Neural progenitor cell (in vitro differentiated cells): ENCODE measurements at places on chromosomes 7 and 10. TPM values are rescaled to one million over a fixed set of nuclear protein-coding genes. Genes with fewer than 3 reads are reported as not detected.

PLAU gene
- 7.6 and 10.7 TPM in 2 replicates for total RNA-seq

DNA sequence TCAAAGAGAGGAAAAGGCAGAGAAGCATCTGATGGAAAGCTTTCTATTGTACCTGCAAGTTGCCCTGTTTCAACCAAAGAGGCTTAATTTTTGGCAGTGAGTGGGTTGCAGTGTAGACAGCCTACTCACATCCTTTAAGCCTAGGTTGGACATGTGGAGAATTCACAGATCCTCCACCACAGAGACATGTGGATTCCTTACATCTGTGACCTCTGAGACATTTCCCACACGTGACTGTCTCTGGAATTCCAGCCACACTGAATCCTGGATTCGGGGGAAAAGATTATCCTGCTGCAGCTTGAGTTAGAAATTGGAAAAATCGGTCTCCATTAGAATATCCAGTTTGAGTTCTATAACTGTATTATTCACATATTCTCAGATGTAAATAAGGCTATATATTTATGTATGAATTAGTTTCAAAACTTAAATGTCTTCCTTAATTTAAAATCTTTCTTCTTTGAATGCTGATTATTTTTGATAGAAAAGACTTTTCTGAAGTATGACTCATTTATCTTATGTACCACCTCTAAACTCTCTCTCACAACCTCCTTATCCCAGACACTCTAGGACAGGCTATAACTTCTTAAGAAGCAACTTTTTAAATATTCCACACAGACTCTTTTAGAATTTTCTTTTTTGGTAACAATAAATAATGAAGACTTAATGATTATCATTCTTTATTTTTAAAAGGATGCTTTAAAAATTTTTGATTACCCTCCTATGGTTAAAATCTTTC, 123.3 kb downstream of the TWIST1 start:
- no peak for DNase-seq

GRCh38 chr7:112940314-112940732, 146.3 kb downstream of the GPR85 start:
- DNase-seq = no peak

DNA sequence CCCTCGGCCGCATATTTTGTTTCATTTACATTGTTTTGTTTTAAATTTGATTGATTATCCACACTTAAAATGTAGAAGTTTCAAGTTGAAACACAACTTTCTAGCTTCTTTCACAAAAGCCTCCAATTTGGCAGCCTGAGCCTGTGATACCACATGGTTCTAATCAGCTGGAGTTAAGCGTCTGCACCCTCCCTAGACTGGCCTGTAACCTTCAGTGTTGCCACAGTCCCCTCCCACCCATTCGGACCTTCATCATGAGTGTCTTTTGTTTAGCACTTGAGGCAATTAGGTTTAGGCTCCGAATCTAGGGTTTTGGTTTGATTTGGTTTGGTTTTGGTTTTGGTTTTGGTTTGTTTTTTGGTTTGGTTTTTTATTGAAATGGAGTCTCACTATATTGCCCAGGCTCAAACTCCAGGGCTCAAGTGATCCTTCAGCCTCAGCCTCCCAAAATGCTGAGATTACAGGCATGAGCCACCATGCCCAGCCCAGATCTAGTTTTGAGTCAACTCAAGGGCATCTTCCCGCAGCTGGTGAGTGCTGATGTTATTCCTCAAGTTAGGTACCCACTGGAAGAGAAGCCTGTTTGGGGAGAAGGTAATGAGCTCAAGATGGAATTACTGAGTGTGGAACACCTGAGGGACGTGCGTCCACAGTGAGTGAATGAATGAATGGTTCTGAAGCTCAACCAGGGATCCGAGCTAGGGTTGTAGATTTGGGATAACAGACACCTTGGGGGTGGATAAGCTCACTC, 201.4 kb downstream of the HECW1 start:
- DNase-seq = no peak

- no peak for DNase-seq
Measured at GRCh38 chr7:17506095-17506494, 207.6 kb downstream of the AHR start.

HDAC9 gene
- total RNA-seq = 16.0 and 28.6 TPM in 2 replicates

DNA sequence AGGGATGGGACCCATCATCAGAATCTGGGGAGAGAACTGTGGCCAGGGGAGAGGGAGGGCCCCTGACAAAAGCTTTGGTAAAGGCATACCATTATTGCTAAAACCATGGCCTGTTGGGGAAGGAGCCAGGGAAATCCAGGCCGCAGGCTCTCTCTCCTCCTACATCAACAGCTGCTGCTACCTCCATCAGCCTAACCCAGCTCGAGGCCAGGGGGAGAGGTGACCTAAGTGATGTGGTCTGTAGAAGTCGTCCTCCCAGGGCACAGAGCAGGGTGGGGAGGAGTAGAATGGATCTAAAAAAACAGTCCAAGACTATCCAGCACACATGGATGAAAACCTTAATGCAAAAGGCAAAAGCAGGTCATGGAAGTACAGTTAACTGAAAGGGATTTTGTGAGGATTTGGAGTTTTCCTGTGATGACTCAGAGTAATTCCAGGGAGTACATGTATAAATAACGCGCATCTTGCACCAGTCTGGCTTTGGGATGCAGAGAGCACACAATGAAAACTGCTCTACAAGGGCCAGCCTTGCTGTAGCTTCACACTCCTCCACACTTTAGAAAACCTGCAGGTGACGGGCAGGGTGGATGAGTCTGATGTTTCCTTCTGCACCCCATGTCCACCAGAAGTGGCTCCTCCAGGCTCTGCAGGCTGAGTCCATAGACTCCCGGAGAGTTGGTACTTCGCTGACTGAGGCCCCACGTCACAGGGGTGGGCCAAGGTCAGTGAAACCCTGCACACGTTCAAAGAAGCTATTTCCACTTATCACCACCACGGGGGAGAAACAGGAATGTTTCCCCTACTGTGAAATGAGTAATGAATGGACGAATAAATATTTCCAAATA, 38.5 kb upstream of the MSMB start:
- DNase-seq = no peak

SEMA3E gene
- total RNA-seq = 2.0 and 5.5 TPM in 2 replicates

DNA sequence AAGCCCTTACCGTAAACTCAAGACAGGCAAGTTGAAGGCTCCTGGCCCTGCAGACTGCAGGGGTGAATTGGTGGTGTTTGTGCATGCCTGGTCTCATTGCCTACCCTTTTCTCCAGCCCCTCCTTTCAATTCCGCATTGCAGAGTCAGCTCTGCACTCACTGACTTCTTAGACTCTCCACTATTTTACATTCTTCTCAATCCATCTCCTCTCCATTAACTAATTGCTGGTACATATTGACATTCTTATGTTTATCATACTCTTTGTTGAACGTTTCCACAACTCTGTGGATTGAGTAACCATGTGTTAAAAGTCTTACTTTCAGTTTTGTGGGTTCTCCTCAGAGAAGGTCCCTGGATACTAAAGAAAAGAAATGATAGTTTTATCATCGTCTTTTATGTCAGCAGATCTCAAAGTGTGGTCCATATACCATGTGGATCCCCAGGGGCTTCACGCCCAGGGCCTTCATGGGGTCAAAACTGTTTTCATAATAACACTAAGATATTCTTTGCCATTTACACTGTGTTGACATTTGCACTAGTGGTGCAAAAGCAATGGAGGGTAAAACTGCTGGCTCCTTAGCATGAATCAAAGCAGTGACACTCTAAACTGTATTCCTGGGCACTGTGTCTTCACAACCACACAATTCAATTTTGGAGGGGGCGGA, 135.4 kb upstream of the FZD1 start:
- peak; percentile 35 for DNase-seq

NEUROD6 gene
- not detected in 2 replicates for total RNA-seq

DNA sequence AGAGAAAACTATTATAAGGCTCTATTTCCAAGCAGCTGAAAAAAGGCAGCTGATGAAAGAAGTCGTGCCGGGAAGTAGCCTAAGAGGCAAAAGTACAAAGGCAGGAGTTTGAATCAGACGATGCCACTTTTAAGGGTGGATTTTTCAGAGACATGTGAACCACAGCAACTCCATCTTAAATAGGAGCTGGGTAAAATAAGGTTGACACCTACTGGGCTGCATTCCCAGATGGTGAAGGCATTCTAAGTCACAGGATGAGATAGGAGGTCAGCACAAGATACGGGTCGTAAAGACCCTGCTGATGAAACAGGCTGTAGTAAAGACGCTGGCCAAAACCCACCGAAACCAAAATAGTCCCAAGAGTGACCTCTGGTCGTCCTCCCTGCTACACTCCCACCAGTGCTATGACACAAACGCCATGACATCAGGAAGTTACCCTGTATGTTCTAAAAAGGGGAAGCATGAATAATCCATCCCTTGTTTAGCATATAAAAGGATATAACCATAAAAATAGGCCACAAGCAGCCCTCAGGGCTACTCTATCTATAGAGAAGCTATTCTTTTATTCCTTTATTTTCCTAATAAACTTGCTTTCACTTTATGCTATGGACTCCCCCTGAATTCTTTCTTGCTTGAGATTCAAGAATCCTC, 45.5 kb upstream of the PRSS1 start:
- DNase-seq = no peak

- peak; percentile 81 for DNase-seq
Measured at GRCh38 chr10:130179640-130180039, 43.4 kb downstream of the GLRX3 start.

- DNase-seq = no peak
Measured at GRCh38 chr10:58937423-58937822, 239.0 kb upstream of the PHYHIPL start.

DNA sequence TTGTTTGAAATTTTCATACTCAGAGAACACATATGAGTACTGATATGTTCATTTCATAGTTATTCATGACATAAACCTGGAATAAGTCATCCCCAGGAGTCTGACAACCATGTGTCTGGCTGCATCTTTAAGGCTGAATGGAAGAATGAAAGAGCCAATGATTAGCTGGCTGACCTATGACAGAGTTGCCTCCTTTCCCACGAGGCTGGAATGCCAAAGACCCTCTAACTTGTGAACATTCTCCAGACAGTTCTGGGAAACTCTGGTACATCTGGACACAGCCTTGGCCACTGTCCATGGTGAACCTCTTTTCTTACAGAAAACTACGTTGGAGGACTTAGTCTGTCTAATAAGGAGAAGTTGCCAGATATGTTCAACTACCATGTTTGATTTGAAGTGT, 380.8 kb upstream of the MKI67 start:
- no peak for DNase-seq

CHST12 gene
- total RNA-seq = 0.43 and 7.2 TPM in 2 replicates

DOCK4 gene
- 9.6 and 11.4 TPM in 2 replicates for total RNA-seq

GRCh38 chr10:60123172-60123571, 216.8 kb upstream of the CCDC6 start:
- no peak for DNase-seq

TMEM26 gene
- not detected in 2 replicates for total RNA-seq

DNA sequence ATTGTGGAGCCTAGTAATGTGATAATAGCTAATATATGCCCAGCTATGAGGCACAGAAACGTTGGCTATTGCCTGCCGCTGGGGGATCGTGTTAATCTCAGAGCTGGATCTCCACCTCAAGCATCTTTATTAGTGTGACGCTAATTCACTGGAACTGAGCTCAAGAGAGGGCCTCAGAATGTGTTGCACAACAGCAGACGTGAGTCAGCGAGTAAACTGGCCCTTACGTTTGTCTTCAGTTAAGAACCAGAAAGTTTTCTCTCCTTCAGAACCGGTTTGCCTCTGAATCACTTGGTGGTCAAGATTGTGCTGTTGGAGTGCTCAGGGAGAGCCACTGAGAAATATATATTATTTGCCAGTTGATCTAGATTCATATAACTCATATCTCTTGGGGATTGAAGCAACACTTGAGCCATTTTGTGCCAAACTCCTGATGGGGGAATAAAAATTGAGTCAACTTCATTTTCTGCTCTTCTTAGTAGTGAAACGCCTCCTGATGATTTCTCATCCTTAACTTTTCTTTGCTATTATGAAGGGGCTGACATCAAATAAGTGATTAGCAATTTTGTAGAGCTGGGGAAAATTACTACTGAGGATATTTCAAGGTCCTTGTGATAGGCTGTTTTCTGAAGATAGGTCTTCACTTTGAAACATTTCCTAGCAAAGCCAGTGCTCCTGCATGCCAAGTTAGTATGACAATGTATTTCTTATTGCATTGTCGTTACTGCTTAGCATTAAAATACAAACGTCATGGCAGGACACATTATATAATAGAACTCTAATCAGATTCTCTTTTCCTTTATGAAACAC, 22.3 kb downstream of the BZW2 start:
- no peak for DNase-seq

SFRP4 gene
- total RNA-seq = not detected in 2 replicates

WNT8B gene
- 5.8 and 9.0 TPM in 2 replicates for total RNA-seq

GRCh38 chr7:6651851-6652445, 14.8 kb downstream of the ZNF316 start:
- DNase-seq = no peak

DNA sequence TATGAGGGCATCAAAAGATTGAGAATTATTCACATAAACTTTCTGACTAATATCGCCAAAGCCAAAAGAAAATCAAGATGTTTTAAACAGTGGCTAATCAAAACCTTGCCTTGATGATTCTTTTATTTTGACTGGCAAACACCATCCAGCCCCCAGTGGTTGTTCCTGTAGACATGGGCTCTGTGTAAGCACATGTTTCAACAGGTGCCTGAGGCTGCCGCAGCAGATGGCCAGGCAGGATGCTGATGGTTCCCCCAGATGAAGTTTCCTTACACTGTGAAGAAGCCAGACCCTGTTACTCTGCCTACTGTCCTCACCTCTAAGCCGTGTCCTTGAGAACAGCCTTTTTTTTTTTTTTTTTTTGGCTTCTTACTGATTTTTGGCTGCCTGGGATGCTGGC, 146.5 kb downstream of the RAB11FIP2 start:
- no peak for DNase-seq

GRCh38 chr10:28839600-28840007, 162.3 kb downstream of the BAMBI start:
- no peak for DNase-seq

DNA sequence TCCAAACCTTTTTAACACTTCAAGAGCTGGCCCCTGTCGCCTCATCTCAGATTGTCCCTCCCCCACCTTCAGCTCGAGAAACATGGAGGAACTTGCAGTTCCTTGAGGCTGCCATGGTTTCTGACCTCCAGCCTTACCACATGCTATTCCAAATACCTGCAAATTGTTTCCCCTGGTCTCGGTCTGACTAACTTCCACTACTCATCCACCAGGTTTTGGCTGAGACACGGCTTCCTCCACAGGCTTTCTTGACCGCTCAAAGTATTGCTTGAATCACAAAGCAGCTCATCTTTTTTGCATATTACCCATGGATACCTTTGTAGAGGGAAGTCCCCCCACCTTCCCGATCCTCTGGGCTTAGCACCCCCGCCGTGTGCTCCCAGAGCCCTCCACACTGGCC, 5.2 kb upstream of the SAMD8 start:
- no peak for DNase-seq

CALHM3 gene
- total RNA-seq = not detected in 2 replicates

GRCh38 chr10:49738616-49739360, 23.3 kb downstream of the OGDHL start:
- no peak for DNase-seq

DNA sequence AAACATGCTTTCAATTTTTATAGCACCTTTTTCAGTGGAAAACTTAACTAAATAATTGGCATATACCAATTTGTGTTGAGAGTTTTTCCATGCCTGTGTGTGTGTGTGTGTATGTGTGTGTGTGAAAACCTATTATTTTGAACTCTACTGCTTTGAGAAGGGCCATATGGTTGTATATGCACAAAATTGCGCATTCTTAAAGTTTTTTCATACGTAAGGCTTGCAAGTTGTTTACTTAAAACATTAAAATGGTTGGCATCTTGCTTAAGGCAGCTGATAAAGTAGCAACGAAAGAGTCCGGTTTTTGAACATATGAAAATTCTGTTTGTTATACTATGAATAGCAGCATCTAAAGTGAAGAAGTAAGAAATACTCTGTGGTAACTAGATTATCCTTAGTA, 84.1 kb downstream of the HDAC9 start:
- DNase-seq = no peak
